Bronchial smooth muscle cell (primary cell): ENCODE measurements at places on chromosomes 5 and 9. TPM values are rescaled to one million over a fixed set of nuclear protein-coding genes. Genes with fewer than 3 reads are reported as not detected.

Gene CCDC192
- not detected in 2 replicates for total RNA-seq

Gene SPINK4
- 0.95 TPM in 1 of 2 replicates, not detected in the other for total RNA-seq

Gene OTP
- not detected in 2 replicates for total RNA-seq

Gene ZNF366
- not detected in 2 replicates for total RNA-seq

Gene IL33
- total RNA-seq, result 79.0 and 83.6 TPM in 2 replicates

Gene PHYKPL
- 35.6 and 61.0 TPM in 2 replicates for total RNA-seq

Gene EIF4E1B
- total RNA-seq, result 0.26 TPM in 1 of 2 replicates, not detected in the other

Gene TBC1D2
- 1.6 and 4.4 TPM in 2 replicates for total RNA-seq

Gene ZFAND5
- total RNA-seq, result 53.9 and 78.0 TPM in 2 replicates

Gene IL4
- total RNA-seq, result not detected in 2 replicates

Gene TMEM215
- total RNA-seq, result not detected in 2 replicates

Gene GABRA1
- total RNA-seq, result not detected in 2 replicates

Gene PCDHGB2
- 3.0 and 4.1 TPM in 2 replicates for total RNA-seq
